CD4-positive, alpha-beta T cell treated with Interleukin-21 for 1 hour (primary cell): ENCODE measurements at places on chromosomes 16 and 17.

DNA sequence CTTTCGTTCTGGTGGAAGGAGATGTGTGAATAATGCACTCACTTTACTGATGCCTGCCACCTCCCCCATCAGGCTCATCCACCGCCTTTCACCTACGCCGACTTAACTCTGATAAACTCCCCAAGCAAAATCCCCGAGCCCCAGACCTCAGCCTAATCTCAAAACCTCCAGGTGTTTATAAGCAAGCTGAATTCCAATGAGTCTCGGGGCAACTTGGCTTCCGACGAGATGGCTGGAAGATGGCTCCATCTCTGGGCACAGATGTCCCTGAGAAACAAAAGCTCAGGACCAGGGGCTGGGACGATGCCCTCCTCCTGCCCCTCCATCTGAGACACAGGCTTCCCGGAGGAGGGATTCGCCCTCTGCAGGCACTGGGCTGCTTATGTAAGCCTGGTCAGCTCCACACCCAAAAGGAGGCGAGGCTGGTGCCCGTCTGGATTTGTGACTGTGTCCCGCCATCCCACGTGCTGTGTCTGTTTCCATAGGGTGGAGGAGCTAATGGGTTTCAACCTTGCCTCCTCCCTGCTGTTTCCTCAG, 386.4 kb upstream of the TNRC6C start:
- no peak for DNase-seq

DNA sequence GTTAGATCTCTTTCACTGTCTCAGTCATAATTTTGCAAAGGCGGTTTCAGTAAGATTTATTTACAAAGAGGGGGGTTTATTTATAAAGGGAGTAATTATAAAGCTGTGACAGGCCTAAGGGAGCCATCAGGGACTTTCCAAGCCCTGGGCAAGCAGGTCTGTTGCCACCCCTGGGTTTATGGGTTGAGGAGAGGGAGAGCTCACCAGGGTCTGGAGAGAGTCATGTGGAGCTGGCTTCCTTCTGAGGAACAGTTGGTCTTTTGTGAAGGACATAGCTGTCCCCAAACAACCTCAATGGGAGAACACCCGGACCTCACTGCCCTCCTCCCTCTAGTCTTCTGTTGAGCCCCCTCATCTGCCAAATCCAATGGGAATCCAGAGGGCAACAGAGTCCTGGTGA, 9.8 kb downstream of the ITGAM start:
- DNase-seq, result no peak

GRCh38 chr17:45403906-45404490, 28.7 kb downstream of the ARHGAP27 start:
- DNase-seq, result no peak

- DNase-seq, result peak; percentile 25
Observed at GRCh38 chr16:66925322-66925840, at the start of gene RRAD. Gene RRAD (minus strand): TSS chr16:66925535. CDS start chr16:66925179, 356 bp downstream.

DNA sequence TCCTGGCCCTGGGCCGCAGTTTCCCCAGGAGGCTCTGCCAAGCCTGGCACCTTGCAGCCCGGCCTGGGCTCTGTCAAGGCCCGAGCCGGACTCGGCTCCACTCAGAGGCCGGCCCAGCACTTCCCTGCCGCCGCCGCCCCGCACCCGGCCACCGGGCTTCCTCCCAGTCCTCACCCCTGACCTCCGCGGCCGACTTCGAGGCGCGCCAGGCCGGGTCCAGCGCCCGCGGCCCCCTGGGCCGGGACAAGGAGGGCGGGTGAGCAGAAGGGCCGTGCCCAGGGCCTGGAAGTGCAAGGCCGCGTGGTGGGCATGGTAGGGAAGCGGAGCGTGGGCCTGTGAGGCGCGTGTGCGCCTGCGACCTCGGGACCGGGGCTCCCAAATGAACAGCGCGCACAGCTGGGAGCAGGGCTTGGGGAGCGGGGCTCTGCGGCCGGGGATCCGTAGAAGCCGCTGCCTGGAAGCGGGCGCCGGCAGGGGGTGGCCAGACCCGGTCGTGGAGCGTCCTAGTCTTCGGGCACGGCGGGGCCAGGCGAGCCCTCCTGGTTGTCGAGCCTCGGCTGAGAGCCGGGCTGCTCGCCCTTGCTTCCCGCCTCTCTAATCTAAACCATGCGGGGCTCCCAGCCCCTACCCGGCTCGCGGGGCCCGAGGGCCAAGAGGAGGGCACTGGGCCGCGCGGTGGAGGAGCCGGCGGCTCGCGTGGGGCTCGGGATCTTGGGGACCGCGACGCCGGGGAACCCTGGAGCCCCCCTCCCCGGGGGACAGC, 503 bp upstream of the TBX4 start:
- no peak for DNase-seq

GRCh38 chr17:40495140-40495539, 6.3 kb downstream of the TNS4 start:
- no peak for DNase-seq

GRCh38 chr17:71376933-71377332, 743.9 kb upstream of the SOX9 start:
- DNase-seq, result no peak

DNA sequence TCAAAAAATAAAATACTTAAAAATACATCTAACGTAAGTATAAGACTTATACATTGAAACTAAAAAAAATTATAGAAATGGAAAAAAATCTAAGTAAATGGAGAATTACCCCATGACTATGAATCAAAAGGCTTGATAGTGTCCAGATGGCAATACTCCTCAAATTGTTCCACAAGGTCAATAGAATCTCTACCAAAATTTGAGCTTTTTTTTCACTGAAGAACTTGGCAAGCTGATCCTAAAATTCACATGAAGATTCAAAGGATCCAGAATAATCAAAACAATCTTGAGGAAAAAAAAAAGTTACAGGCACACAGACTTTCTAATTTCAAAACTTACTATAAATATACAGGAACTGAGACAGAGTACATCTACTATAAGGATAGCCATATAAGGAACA, 448.4 kb upstream of the CDH11 start:
- DNase-seq, result no peak

DNA sequence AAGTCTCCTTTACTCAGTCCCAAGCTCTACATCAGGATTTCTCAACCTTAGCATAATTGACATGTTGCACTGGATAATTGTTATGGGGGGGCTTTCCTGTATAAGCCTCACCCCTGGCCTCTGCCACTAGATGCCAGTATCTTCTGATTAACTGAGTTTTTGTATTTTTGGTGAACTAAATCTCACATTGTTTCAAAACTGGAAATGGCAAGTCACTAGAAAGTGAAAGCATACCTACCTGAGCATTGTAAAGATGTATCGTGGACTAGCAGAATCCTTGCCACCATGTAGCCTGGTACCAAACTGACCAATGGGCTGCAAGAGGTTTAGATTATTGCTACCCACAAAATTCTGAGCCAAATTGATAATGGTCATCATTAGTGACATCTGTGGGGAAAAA, 15.0 kb downstream of the TOP2A start:
- peak; percentile 37 for DNase-seq

DNA sequence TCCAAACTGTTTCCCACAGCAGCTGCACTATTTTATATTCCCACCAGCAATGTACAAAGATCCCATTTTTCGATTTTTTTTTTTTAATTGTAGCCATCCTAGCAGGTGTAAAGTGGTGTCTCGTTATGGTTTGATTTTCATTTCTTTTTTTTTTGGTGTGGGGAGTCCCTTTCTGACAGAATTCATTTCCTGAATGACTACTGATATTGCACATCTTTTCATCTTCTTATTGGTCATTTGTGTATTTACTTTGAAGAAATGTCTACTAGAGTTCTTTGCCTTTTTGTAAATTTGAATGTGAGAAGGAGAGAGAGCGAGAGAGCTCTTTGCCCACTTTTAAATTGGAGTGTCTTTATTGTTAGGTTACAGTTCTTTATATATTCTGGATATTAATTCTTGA, 14.0 kb downstream of the CYB5B start:
- no peak for DNase-seq

- no peak for DNase-seq
Observed at GRCh38 chr16:21339941-21340340, 61.9 kb upstream of the CRYM start.
